GM03348 (cell line): ENCODE measurements at places on chromosomes 1 and 21.

DNA sequence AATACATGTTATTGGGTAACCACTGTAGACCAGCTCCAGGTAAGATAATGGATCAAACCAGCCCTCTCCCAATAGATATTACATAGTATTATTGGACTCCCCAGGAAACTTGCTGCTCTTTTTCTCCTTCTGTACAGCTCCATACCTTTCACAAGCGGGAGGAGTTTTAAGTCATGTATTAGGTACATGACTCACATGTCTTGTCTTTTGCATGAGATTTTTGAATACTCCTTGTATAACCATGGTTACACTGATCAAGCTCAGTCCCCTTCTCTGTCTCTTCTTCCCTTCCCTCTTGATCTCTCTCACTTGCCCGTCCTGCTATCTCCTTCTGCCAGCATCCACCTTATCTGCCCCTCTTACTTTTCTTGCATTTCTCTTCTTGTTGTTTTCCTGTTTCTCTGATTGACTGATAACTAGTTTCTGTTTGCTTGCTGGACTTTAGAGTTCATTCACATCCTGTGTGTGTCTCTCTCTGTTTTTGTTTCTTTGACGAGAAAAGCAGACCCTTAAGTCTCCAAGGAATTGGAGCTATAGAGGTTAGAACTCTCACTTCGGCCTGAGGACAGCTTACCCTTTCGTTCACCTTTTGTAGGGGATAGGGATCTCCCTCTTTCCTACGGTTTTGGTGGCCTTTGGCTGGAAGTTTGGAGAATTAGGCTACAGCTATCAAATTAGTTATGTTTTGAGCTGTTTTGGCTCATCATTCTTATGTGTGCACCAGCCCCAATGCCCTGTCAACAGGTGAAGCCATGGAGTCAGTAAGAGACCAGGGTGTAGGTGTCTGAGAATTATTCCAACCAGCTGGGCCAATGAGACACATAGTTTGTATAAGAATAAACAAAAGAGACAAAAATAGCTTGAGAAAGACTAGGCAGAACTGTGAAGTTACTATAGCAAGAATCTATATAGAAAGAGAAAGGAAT, 49.0 kb upstream of the ASB17 start:
- no peak for DNase-seq

DNA sequence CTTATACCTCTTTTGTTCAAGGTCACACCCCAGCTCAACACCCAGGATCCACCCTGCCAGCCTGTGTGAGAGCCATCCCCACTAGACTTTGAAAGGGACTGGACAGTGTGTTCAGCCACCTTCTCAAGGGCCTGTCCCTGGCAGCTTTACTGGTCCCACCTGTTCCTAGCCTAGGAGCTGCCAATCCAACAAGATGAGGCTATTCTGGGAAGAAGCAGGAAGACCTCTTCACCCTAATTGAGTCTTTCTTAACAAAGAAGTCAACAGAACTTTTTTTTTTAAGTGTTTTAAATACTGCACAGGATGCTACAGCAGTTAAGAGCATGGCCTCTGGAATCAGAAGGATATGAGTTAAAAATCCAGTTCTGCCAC, 95.8 kb upstream of the HOOK1 start:
- DNase-seq: no peak

- no peak for DNase-seq
These were observed 2.5 kb upstream of the PINK1 start for GRCh38 chr1:20630729-20631128.

DNA sequence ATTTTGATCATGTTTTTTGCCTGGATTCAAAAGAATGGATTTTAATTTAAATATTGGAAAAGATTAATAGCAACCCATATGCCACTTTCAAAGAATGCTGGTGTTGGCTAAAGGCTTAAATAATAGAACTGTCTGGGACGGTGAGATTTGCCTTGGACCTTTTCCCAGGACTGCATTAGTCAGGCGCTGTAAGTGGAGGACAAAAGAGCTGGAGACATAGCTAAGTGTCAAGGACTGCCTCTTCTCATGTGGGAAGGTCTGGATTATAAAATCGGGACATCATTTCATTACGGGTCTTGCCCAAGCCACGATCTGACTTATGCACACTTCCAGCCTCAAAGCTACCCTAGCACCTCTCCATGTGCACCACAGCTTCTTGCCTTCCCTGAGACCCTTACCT, 458.5 kb upstream of the DEPDC1 start:
- DNase-seq: no peak

- no peak for DNase-seq
These were observed 8.8 kb downstream of the TBCE start for GRCh38 chr1:235375919-235376605.

GRCh38 chr1:35369922-35370671, 101.6 kb downstream of the ZMYM4 start:
- peak; percentile 80 for DNase-seq

DNA sequence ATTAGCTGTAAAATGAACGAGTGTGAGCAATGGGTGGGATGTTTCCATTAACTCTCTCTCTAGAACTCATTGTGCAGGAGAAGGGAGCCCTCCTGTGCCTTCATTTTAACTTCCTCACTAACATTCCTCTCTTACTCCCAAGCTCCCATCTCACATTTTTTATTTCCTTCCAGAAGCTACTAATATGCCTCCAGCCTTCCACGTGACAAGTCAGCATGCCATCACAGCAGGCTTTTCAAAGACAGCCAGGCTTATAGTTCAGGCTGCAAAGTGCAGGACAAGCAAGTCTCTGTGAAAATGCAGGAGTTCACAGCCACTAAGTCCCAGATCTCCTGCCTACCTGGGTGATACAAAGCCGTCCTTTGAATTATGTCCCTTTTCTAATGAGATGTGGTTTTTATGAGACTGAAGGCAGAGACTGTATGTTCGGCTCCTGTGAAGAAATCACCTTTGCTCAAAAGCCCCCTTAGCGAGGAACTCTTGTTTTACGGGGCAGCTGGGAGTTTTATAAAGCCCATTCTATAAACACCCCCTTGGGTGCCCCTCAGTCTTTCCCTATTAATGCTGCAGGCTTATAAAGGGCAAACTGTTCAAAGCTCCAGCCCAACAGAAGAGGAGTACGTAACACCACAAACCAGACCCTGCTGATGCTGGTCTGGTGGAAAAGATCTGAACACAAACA, 14.8 kb upstream of the ANGPTL7 start:
- no peak for DNase-seq

DNA sequence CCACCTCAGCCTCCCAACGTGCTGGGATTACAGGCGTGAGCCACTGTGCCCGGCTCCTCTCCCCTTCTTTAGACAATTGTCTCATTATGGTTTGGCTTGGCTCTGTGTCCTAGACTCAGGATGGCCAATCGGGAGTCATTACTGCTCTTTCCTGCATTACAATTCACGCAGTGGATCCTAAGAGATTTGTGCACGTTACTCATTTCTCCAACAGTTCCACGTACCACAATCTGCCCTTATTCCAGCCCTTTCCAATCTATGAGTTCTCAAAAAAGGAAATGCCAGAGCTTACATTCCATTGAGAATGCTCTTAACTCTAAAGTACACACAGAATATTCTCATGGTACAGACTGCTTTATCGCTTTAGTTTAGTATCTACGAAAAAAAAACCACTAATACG, 357.0 kb downstream of the GPATCH2 start:
- DNase-seq: no peak

DNA sequence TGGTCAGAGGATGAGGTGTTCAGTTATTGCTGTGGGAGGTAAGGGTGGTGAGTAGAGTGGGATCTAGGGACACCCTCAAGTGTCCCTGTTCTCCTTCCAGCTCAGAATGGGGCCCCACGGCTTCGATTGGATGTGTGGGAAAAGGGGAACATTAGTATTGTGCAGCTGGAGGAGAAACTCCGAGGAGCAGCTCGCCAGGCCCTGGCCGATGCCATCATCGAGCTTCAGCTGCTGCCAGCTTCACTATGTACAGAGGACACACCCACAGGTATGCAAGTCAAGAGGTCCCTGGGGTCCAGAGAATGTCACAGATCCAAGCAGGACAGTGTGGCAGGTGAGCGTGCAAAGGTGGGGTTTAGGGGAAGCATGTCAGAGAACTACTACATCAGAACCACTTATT, 13.9 kb downstream of the HYI start:
- no peak for DNase-seq

DNA sequence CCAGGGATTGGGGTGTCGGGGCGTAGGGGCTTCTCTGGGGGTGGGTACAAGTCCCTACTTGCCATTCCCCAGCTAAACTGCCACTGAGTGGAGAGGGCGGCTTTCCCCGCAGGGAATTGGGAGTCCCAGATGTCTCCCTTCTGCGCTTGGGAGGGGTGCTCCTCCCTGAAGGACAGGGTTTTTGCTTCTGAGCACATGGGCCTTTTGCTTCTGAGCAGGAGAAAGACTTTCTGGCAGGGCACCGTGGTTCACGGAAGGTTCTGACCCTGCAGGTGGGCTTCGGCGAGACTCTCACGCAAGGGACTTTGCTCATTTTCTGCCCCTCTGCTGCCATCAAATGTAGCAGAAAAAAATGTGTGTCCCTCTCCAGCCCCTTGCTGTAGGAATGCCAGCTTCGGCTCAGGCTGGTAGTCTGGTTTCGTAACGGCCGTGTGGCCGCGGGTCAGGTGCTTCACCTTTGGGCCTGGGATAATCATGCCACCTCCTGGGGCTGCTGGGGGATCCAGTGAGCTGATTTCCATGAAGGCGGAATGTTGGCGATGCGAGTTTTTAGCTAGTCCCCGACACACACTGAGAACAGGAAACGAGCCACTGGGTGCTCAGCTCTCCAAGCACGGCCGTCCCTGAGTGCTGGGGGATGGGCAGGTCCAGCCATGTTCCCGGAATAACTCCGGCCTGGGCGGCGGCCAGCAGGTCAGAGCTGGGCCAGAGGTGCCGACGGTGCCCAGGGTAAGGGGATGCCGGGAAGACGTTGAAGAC, 364.0 kb downstream of the CAMTA1 start:
- DNase-seq: no peak

DNA sequence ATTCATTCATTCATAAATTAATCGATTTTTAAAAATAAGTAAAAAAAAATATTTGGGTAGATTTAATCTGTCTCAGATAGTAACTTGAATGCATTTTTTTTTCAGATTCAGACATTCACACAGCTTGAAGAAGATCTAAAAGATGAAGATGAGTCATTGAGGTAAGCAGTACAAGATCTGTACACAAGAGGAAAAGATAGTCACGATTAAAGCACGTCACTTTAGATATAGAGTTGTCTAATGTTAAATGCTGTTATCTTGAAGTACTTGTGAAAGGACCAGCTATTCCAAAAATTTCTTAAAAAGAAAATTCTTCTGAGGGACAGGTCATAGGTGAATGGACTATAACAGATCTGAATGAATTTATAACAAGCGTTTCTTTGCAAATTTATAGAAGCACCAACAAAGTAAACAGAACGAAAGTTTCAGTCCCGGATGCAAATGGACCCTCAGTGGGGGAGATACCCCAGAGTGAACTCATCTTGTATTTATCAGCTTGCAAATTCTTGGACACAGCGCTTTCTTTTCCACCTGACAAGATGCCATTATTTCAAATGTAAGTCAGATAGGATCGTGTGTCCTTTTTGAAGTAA, 31.2 kb upstream of the MORC3 start:
- DNase-seq: no peak

DNA sequence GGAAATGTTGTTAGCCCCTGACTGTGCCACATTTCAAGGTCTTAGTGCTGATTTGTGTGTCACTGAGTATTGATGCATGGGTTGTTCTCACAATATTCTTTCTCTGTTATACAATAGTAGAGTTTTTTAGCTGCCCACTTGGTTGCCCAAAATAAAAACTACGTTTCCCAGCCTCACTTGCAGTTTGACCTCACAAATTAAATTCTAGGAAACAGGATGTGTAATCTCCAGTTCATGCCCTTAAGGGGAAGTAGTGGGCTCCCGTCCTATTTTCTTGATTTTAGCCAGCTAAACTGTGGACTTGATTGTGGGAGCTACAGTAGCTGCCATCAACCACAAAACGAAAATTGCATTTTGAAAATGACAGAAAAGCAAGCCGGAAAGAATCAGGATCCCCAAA, 27.3 kb upstream of the LAMC1 start:
- DNase-seq: no peak

GRCh38 chr1:154851392-154852177, 18.5 kb downstream of the KCNN3 start:
- no peak for DNase-seq

DNA sequence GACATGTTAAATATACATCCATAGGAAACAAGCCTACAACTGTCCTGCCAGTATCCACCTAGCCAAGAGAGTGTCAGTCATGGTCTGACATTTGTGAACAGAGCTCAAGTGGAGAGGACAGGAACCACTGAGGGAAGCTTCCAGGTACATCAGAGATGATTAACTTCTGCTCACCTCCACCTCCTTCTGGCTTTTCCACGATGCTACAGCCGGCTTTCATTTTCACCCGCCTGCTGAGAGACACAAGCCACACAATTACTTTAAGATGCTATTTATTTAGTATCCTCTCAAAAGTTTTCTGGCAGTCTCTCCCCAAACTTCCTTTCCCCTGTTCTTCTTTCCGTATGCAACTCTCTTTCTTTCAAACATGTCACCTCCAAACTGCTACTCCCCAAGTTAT, 2.1 kb downstream of the ETV3 start:
- no peak for DNase-seq

GRCh38 chr1:111517469-111518225, 14.2 kb upstream of the ADORA3 start:
- no peak for DNase-seq

GRCh38 chr1:221776495-221777301, 34.8 kb upstream of the DUSP10 start:
- DNase-seq: no peak

- no peak for DNase-seq
These were observed 7.6 kb downstream of the TSNAX start for GRCh38 chr1:231536099-231536498.

DNA sequence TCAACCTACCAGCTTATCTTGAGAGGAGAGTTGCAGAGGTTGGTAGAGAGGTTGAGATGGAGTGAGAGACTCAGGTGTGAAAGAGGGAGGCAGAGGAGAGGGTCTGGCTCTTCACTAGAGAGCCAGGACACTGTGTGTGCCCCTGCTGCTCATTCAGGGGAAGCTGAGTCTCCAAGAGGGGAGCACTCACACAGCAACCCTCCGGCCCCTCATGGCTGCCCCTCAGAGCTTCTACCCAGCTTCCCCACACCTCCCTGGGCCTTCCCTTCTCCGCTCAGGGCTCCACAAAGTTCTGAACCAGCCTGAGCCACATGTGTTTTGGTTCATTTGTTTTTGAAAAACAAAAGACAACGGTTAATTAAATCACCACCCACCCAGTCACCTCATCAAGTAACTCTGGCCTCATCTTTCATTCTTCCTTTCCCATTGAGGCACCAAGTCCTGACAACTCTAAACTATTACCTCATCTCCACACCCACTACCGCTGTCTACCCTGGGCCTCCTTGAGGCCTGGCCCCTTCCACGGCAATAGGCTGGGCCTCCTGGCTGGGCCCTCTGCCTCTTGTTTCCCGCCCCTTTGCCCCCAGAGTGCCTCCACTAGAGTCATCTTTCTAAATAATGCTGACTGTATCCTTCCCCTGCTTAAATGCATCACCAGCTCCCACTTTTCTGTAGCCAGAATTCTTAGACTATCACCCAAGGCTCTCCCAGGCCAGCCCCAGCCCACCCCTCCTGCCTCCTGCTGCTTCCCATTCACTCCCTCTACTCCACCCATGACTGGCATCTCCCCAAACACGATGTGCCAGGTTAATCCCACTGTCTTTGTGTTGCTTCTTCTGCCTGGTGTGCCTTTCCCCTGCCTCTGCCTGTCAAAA, 33.0 kb downstream of the TNNT2 start:
- no peak for DNase-seq
